Prostate gland (tissue), 2 donors: ENCODE measurements at places on chromosomes 5 and 9.

- DNase-seq = no peak
Observed at GRCh38 chr9:92292338-92293074, 991 bp downstream of the IARS1 start.

GRCh38 chr5:82694711-82695285 lies 382.4 kb downstream of the TMEM167A start:
- DNase-seq = no peak

GRCh38 chr9:35790385-35791296 lies 750 bp upstream of the NPR2 start:
- peak; percentile 74 for DNase-seq

- peak; percentile 62 for DNase-seq
Observed at GRCh38 chr9:127980060-127980705, 606 bp downstream of the EEIG1 start.

GRCh38 chr5:156399323-156399722 lies 72.4 kb downstream of the SGCD start:
- DNase-seq = no peak
